Cerebellum (tissue), 4 donors: ENCODE measurements at places on chromosomes 4 and X. TPM values are rescaled to one million over a fixed set of nuclear protein-coding genes. Genes with fewer than 3 reads are reported as not detected.

CFAP299 gene
- 5.5 TPM for total RNA-seq

KCTD8 gene
- 24.0 TPM for total RNA-seq

RPS6KA6 gene
- 14.3 TPM for total RNA-seq

XAGE5 gene
- not detected for total RNA-seq

MAP3K15 gene
- total RNA-seq = 0.82 TPM

DNA sequence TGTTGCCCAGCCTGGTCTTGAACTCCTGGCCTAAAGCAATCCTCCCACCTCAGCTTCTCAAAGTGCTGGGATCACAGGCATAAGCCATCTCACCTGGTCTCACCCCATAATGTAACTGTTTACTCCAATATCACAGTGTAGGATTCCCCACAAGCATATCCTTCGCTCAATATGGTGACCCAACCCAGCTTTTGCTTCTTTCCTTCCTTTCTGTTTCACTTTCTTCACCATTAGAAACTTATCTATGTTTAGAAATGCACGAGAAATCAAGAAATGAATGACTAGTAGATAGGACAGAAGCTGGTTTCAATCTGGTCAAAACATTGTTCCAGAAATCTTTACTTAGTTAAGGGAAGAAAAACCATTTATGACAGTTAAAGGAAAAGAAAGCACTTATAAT lies 18.9 kb downstream of the TSPAN5 start:
- no peak for DNase-seq

DNA sequence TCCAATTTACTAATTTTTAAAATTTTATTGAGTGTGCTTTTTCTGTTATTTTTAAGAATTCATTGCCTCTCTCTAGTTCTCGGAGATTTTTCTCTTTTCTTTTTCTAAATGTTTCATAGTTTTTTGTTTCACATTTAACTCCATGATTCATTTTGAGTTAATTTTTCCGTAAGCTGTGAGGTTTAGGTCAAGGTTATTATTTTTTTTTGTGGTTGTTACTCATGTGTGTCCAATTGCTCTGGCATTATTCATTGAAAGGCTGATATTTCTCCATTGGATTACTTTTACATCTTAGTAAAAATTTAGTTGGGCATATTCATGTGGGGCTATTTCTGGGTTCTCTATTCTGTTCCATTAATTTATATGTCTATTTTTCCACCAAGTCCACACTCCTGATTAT lies 220.8 kb downstream of the MID1IP1 start:
- DNase-seq = no peak

- no peak for DNase-seq
Observed at GRCh38 chrX:78514852-78515251, 144.3 kb downstream of the RTL3 start.

DNA sequence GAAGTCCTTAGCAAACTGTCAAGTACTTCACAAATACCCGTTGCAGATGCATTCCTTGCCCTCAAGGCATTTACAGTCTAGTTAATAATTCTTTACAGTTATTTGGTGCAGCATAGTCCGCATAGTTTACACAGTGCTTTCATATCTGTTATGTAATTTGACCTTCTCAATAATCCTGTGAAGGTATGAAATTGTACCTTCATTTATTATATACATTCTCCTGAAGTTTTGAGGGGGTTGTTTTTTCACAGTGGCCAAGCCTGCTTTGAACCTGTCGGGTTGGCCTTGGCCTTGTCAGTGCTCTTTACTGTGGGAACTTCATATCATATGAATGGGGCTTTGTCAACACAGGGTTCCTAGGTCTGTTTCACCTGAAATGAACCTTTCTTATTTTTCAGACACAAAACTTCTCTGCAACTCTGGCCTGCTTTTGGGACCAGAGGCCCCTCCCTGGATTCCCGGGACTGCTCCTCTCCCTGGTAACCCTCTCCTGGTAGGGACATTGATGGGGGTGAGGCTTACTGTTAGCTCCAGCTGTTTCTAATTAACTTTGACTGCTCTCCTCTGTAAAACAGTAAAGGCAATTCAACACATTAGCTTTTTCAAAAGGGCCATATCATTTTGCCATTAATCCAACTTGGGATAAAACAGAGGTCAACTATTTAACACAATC lies 9.1 kb downstream of the IGFBP7 start:
- no peak for DNase-seq

DNA sequence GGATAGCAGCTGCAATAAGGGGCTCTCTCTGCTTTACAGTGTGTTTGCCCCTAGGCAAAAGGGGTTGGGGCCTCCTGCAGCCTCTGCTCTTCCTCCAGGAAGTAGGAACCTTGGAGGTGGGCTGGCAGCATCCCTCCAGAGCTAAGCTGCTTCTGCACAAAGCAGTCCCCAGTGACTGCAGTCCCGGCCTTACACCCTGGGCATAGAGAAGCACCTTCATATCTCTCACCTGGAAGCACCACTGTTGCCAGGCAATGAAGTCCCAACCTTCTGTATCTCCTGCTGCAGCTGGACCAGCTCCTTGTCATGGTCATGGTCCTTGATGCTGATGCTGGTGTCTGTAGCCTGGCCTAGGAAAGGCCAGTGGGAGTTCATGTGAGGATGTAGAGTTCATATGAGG lies 171.1 kb upstream of the TET2 start:
- no peak for DNase-seq

- DNase-seq = no peak
Observed at GRCh38 chr4:29970626-29971025, 749.5 kb upstream of the PCDH7 start.

GRCh38 chr4:106104276-106104675 lies 209.0 kb downstream of the NPNT start:
- DNase-seq = no peak

GRCh38 chr4:146302822-146303221 lies 88.5 kb downstream of the REELD1 start:
- no peak for DNase-seq

GRCh38 chrX:114842181-114842580 lies 175.2 kb downstream of the IL13RA2 start:
- no peak for DNase-seq

DNA sequence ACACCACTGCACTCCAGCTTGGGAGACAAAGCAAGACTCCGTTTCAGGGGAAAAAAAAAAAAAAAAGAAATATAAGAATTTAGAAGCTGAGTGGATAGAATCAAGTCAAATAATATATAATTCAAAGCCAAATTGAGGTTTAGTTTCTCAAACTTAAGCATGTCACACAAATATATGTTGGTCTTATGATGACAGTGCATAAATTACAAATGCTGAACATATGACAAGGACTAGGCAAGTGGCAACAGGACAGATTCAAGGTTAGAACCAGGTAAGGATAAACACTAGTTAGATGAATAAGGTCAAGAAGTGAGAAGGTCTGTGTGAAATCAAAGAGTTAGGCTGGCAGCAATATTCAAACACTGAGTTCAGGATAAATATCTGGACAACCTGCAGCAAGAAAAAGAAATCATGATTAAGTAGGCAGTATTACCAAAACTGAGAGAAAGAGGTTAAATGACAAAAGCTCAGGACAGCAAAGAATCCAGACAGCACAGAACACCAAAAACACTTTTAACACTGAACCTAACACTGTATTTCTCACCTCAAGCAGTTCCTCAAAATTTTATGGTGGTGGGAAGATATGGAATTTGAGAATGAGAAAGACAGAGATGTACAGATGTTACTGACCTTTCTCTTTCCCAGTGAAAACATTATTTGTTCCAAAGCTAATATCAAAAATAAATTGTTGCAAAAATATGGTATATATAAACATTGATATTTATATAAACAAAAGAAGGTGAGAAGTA lies 45.4 kb downstream of the ANKRD17 start:
- no peak for DNase-seq
